Left renal pelvis (tissue), 4 donors: ENCODE measurements at places on chromosomes 4 and X. TPM values are rescaled to one million over a fixed set of nuclear protein-coding genes. Genes with fewer than 3 reads are reported as not detected.

P2RY4 gene
- polyA plus RNA-seq, result 0.17 TPM

DNA sequence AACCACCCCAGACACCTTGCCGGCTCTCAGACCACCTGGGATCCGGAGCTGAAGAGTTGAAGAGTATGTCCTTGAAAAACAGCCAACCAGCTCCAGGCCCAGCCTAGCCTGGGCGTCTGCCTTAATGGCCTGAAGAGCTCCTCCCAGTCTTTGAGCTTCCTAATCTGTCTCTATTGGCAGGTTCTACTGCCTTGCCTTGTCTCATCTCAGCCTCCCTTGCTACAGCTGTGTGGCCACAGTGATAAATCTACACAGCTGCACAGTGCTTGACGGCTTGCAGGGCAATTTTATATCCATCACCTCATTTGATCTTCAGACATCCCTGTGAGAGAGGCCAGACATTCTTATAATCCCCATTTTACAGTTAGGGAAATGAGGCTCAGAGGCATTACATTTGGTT is 19.9 kb downstream of the AWAT2 start:
- no peak for DNase-seq

OCIAD1 gene
- polyA plus RNA-seq, result 285 TPM

- DNase-seq, result no peak
These were observed 4.2 kb downstream of the MID1 start for GRCh38 chrX:10615931-10616774.

DNA sequence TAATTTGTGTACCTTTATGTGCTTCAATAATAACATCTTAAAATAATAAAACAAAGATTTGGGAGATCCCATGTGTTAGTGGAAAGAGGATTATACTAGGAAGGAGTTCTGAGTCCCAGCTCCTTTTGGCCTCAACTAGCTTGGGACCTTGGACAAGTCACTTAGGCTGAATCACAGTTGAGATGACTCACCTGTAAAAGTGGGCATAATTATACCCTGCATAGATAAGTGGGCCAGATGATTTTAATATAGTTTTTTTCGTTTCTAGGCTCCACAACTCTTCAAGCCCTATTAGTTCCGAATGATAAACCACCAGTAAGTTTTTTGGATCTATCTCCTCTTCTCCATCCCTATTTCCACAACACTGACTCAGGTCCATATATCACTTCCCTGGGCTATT is 131.8 kb downstream of the ENOX2 start:
- DNase-seq, result no peak

DNA sequence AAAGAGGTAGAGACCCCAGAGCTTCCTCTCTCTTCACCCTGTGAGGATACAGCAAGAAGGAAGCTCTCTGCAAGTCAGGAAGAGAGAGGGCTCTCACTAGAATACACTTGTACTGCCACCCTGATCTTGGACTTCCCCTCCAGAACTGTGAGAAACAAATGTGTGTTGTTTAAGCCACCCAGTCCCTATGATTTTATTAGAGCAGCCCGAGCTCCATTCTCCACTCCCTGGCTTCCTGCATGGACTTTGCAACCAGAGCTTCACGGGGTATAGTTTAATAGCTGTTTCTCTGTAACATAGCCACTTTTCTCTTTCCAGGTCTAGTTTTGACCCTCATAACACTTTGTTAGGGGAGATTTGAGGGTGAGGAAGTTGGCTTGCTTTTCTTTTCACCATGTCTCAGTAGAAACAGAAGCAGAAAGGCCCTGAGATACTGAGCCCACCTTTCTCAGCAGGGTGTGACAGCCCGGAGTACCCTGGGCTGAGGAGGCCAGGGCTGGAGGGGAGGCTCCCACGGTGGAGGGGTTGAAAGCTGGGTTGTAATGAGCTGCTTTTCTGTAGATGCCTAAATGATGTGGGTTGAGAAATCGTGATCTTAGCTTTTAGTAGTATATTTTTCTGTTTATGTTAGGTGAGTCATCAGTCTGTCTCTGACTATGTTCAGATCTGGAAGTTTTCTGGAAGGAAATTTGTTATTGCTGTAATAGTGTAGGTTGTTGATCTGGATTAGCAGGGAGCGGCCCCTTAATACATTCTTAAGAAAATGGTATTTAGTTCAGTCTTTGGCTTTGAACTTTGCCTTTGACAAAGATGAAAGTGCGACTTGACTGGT is 118.6 kb downstream of the PTTG2 start:
- DNase-seq, result no peak

GRCh38 chr4:187235456-187236170 is 512.0 kb upstream of the FAT1 start:
- DNase-seq, result no peak

- DNase-seq, result no peak
These were observed at the start of gene ODAPH for GRCh38 chr4:75555294-75556164. Gene ODAPH (plus strand): TSS chr4:75556066. CDS start chr4:75556083, 17 bp downstream.

DNA sequence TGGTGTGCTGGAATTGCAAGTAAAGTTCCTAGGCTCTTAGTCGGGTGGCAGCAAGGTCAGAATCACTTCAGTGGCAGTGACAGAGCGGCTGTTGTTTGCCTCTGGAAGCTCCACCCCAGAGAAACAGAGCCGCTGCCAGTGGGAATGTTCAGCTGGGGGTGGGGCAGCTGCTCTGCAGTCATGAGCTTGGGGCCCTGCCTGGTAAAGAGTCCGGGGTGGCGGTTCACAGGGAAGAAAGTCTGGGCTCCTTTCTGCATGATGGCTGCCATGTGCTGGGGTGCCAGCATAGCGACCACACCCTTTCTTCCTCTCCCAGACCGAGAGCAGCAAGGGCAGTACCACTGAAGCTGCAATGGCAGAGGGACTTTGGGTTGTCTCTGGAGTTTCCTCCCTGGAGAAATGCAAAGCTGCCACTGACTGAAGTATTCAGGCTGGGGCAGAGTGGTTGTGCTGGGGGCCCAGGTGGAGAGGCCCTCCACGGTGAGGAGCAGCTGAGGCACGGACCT is 108.8 kb upstream of the CENPE start:
- no peak for DNase-seq

DNA sequence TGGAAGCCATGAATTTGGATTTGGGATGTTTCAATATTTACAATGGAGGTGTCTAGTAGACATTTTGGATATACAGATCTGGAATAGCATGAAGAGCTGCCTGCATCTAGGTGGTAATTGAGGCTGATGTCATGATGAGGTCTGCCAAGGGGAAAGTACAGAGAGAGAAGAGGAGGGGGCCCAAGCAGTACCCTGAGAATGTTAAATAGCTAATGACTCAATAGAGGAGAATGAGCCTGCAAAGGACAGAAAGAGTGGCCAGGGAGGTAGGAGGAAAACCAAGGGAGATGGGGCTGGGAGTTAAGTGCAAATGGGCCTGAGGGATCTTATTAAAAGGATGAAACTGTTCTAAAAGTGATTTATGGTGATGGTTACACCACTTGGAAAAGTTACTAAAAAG is 182.2 kb upstream of the KIT start:
- no peak for DNase-seq

- no peak for DNase-seq
These were observed 905.4 kb upstream of the NDST4 start for GRCh38 chr4:116018831-116019230.

CENPVL1 gene
- 0.34 TPM for polyA plus RNA-seq

GRCh38 chrX:9196961-9197640 is 163.2 kb upstream of the FAM9B start:
- no peak for DNase-seq

GRCh38 chr4:148434075-148434773 is 8.0 kb downstream of the NR3C2 start:
- DNase-seq, result no peak
